ENCODE measurements at places on chromosomes 6 and 20. TPM values are rescaled to one million over a fixed set of nuclear protein-coding genes. Genes with fewer than 3 reads are reported as not detected.

DNA sequence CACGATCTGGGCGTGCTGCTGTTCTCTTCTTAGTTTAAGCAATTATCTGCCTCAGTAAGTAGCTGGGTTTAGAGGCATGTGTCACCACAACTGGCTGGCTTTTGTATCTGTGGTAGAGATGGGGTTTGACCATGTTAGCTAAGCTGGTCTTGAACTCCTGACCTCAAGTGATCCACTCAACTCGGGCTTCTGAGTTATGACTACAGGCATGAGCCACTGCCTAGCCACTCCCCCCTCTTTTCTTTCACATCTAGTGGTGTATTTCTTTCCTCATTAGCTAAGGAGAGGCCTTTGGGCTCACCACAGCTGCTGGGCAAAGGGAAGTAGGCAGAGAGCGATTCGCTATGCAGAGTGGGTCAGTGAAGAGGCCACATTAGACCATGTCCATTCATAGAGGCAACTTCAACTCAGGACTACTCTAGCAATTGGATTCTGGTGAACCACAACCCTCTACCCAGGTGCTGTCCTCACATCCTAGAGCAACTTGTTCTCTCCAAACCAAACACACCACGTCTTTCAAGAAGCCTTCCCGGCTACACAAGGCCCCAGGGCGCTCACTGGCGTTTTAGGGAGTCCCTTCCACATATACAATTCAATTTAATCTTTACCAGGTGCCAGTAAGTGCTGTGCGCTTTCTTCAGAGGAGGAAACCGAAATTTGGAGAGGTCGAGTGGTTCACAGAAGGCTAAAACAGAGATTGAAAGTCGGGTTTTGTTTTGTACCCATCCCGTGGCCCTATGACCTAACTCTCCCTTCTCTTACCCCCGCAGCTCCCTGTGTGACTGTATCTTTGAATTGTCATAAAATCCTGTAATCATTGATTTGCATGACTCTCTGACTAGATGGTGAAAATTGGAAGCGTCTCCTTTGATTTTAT, 26.5 kb upstream of the GFOD1 start:
- DNase-seq, result no peak

- no peak for DNase-seq
Observed at GRCh38 chr20:50891138-50891537, 40.1 kb downstream of the ADNP start.

DNA sequence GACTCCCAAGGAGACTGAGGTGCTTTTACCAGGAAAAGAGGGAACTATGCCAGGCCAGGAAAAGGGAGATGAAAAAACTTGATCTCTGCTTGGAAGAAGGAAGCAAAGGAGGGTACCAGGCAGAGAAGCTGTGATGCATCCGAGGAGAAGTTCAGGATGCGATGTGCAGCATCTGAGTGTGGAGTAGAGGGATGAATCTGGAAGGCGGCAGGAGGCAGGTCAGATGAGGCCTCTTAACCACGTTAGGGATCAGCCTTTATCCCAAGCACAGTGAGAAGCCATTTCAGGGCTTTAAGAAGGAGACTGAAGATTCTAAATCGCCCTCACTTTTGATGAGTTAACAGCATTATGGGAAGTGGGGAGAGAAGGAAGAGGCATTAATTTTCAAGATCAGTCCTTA, 44.9 kb upstream of the EYA2 start:
- no peak for DNase-seq

PROKR2 gene
- total RNA-seq, result not detected

DNA sequence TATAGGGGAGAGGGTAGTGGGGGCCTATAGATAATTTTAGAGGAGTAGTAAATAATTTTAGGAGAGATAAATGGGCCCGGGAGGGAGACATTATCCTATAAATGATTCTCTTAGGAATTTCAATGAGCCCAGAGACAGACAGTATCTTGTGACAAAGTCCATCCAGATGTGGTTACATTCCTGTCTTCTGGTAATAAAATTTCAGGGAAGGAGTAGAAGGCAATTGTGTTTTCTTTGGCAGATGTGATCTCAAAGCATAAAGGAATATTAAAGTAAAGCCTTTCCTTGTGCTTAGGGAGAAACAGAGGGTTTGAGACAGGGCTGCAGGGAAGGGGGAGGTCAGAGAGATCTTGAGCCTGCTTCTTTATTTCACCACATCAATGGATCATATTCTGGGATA, 979.8 kb upstream of the GJE1 start:
- peak; percentile 42 for DNase-seq

GRCh38 chr6:3337521-3338350, 79.0 kb downstream of the PSMG4 start:
- no peak for DNase-seq

DNA sequence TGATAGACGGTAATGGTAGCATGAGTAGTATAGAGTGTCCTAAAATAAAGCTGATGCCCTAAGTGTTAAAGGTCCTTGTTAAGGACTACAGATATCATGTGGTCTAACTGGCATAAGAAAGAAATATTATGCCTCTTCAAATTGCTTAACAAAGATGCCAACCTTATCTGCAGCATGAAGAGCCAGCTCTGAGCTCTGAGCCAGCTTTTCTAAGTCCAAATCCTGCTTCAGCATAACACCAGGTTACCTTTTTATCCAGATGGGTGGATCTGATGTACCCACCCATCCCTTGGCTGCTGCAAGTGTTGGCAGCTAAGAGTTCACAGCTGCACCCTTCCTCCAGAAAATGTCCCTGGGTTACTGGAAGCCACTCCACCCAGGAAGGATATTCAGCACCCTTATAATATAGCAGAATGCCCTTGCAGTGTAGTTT, 83.8 kb downstream of the TENT5A start:
- DNase-seq, result no peak

DNAH8 gene
- 0.08 TPM for total RNA-seq

DNA sequence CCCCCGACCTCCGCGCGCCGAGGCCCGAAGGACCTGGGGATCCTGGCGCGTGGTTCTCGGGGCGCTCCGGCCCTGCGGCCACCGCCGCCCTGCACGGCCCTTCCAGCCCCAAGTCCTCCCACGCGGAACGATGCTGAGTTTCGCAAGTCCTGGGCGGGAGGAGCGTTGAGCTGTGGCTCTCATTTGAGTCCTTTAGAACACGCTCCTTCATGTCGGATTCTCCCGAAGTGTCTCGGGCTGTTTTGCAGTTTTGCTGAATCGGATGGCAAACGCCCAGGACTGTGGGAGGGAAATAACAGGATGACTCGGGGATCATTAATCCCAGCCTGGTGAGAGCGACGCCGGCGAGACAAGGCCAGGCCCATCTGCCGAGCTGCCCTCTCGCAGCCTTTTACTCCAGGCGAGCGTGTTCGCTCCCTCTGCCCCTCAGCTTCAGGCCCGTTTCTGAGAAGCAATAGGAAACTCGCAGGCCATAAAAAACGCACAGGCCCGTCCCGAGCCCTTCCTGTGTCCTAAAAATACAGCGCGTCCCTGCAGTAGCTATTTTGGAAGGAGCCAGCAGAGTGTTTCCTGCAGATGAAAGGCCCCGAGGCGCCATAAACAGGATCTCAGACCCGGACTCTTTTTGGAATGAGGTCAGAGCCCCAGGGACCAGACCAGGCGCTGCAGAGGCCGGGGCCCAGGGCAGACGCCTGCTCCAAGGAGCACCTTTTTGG, 153.5 kb downstream of the DLL1 start:
- DNase-seq, result no peak

SLC32A1 gene
- not detected for total RNA-seq

DNA sequence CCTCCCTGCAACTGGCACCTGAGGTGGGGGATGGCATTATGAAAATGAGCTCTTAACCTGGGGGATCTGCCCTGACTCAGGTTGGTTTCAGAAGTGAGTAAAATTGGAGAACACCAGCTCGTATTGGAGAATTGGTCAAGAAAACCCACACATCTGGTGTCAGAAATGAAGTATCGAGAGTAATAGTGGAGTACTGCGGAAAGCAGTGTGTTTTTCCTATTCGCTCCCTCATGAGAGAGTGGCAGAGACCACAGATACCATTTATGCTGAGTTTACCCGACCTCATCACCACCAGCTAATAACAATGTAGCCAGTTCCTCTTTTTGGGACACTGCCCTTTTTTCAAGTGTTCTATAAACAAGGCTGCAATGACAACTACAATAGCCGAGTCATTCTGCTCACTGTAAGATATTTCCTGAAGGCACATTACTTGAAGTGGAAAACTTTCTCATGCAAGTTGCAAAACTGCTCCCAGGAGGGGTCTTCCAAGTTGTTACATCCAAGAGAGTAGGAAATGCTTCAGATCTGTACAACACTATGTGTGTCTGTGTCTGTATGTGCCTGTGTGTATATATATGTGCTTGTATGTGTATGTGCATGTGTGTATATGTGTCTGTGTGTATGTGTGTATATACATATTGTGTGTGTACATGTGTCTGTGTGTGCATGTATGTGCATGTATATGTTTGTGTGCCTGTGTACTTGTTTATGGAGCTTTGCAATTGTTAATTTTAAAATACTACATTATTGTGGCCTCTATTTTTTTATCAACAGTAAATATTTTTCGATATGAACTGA, 106.0 kb upstream of the CST7 start:
- no peak for DNase-seq

DNA sequence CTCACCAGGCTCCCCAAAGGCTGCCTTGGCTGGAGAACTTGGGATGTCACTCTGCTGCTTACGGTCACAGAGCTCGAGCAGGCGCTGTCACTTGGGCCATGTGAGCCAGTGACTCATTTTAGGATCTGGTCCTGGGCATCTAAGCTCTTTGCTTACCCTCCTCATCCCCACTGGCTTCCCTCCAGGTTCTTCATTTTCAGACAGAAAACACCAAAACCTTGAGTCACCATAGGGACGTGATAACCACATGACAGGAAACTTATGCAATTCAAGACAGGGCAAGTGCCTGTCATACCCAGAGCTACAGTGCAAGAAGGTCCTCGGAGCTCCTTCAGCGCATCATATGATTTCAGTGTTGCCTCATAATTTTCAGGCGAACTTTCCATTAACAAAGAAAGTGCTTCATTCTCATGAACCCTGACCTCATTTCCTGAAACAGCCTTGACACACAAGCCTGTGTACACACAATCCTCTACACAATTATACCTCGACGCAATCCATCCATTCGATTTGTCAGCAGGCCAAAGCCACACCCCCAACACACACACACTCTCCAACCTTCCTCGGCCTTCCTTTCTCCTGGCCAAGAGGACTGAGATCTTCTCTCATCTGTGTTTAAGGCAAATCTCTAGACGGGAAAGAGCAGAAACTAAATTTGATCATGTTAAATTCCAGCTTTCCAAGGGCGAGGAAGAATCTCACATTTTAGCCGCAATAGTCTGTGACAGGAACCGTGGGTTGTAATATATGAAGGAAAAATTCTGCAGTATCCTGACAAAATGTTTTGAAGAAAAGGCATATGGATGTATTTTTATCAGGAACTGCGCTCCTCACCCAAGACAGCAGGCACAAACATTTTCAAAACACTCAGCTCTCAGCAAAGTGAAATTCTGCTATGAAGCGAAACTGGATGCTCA, 25.3 kb downstream of the TBC1D7 start:
- DNase-seq, result peak; percentile 95

- DNase-seq, result peak; percentile 56
Observed at GRCh38 chr6:144340541-144341371, 55.6 kb downstream of the UTRN start.

DNA sequence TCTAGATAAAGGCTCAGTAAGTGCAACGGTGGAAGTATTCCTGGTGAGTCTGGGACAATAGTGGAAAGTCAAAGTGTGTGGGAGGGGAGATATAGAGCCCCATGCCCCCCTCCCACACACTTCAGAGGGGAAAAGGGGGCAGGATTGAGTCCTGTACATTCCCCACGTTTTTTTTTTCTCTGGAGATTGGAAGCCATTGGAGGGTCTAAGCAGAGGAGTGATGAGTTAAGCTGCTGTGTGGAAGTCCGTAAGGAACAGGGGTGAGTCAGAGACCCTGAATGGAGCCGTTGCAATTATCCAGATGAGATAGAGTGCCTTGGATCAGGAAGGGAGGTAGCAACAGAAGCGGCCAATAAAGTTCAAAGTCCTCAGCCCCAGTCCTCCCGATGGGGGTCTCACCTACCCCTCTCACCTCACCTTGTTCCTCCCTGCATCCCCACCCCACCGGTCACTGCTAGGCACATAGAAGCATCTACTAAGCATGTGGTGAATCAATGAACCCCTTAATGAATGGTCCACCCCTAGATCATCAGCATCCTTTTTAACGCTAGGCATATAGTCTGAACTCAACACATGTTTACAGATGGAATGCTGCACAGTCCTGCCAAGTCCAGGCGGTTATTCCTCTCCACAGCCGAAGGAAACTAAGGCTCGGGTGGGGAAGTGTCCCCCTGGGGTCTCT, 662 bp upstream of the SLC9A8 start:
- peak; percentile 51 for DNase-seq

FNDC1 gene
- 0.16 TPM for total RNA-seq

DNA sequence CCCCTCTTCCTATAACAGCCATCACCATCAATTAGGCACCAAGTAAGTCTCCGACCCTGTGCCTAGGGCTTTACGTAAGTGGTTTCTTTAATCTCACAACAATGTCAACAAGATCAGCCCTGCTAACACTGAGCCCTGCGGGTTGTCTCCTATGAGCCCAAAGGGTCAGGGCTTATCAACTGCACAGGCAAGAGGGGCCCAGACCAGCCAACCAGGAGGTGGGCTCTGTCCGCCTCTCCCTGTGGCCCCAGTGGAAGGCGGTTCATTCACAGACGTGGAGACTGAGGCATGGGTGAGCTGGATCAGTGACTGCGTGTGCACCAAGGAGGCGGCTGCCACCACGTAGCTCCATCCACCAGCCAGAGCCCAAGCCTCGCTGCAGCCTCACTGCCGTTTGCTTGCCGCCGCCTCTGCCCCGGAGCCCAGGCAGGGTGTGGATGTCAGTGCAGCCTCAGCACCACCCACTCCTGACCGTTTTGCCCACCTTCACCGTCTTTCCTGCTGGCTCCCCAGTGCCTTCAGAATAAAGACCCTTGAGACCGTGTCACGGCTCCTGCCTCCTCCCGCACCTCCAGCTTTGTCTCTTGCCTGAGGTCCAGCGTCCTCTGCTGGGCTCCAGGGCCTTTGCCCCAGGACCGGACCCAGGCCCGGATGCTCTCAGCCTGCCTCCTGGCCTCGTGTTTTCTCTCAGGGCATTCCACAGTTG, 78.7 kb downstream of the DLL1 start:
- no peak for DNase-seq

ADGRF4 gene
- total RNA-seq, result 2.7 TPM

GRCh38 chr6:7262746-7263518, 50.1 kb downstream of the SSR1 start:
- DNase-seq, result no peak

GRCh38 chr6:35084041-35084491, 57.1 kb downstream of the TCP11 start:
- DNase-seq, result no peak

- DNase-seq, result peak; percentile 94
Observed at GRCh38 chr6:26312501-26313397, 52.2 kb upstream of the BTN3A2 start.

PCK1 gene
- total RNA-seq, result not detected

- no peak for DNase-seq
Observed at GRCh38 chr6:53641348-53641747, 24.2 kb downstream of the KLHL31 start.

ETV7 gene
- 0.09 TPM for total RNA-seq

GRCh38 chr20:11882651-11883050, 35.0 kb upstream of the BTBD3 start:
- no peak for DNase-seq

- DNase-seq, result no peak
Observed at GRCh38 chr6:158457616-158458278, 102.1 kb upstream of the TMEM181 start.

MUC21 gene
- total RNA-seq, result not detected

GRCh38 chr6:14417377-14417776, 299.8 kb downstream of the CD83 start:
- no peak for DNase-seq

- DNase-seq, result peak; percentile 4
Observed at GRCh38 chr6:78243519-78243918, 590.7 kb downstream of the MEI4 start.

All from fibroblast of the aortic adventitia (primary cell).